ENCODE measurements at places on chromosomes 11 and 22.

- no peak for DNase-seq
These were observed 7.6 kb upstream of the VPS37C start for GRCh38 chr11:61168800-61169199.

DNA sequence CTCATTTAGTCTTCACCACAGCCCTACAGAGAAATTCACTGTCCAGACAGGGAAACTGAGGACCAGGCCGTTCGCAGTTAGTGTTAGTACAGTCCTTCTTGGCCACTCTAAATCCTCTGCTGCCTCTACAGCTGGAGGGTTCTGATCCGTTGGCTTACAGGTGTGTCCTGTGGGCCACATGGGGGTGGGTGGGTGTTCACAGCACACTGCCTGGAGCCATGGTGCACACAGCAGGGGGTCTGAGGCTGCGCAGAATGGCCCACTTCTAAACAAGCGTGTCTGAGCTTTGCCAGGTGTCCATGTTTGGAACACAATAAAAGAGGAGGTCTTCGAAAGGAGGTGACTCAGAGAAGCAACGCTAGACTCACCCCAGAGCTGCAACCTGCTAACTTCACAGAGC lies 249.0 kb downstream of the ST3GAL4 start:
- no peak for DNase-seq

DNA sequence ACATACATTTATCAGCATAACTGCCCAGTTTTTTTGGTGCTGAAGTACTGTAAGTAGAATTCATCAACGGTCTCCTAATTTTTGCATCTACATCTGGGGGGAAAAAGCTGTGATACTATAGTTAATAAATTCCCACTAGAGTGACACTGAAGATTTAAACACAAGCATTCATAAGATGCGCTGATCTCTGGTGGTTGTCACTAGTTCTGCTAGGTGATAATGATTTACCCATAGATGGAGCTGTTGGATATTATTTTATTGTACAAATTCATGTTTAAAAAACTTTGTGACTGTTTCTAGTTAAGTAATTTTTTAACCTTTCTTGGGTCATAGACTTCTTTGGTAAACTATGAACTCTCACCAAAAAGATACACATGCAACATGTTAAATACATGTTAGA lies 106.6 kb downstream of the EMSY start:
- DNase-seq = no peak

GRCh38 chr22:42439821-42440674 lies 7.8 kb upstream of the NFAM1 start:
- no peak for DNase-seq

- DNase-seq = no peak
These were observed 6.5 kb downstream of the SF1 start for GRCh38 chr11:64771861-64772260.

GRCh38 chr22:45503050-45503815 lies 550 bp downstream of the FBLN1 start:
- DNase-seq = no peak

DNA sequence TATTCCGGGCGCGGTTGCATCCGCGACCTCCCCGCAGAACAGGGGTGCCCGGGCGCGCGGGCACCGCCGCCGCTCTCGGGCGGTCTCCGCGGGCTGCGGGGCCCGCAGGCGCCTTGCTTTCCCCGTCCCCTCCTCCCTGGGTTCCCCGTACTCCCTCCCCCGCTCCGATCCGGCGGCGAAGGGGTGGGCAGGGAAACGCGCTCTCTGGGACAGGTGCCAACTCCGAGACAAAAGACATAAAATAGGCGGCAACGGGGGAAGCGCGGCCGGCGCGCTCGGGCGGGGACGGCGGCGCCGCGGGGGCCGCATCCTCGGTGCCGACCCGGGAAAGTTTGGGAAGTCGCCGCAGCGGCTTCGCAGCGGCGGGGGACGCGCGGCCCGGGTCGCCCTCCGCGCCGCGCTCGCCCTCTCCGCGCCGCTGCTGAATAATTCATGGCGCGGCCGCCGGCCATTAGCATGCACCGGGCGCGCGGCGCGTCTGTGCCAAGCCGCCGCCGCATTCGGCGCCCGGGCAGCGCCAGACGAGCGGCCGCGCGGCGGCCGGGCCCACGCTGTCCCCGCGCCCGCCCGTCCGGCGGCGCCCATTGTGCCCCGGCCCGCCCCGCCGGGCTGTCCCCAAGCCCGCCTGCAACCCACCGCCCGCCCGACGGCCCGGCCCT lies 78.7 kb upstream of the PPARA start:
- peak; percentile 94 for DNase-seq
